ENCODE measurements at places on chromosomes 3 and 15. TPM values are rescaled to one million over a fixed set of nuclear protein-coding genes. Genes with fewer than 3 reads are reported as not detected.

Gene LRRK1
- 15.2 TPM for total RNA-seq

Gene DVL3
- total RNA-seq, result 60.4 TPM

Gene SLC38A3
- total RNA-seq, result 0.29 TPM

Gene PLSCR4
- total RNA-seq, result 54.6 TPM

Gene MBD4
- 37.1 TPM for total RNA-seq

Gene GADL1
- total RNA-seq, result not detected

Gene ZPLD1
- total RNA-seq, result under 0.01 TPM

Gene CLDN16
- total RNA-seq, result under 0.01 TPM

Gene TSEN2
- 13.0 TPM for total RNA-seq
